ENCODE measurements at places on chromosomes 13 and 19.
A peak's percentile ranks its signal among the peaks of the same experiment; 100 is the strongest.

DNA sequence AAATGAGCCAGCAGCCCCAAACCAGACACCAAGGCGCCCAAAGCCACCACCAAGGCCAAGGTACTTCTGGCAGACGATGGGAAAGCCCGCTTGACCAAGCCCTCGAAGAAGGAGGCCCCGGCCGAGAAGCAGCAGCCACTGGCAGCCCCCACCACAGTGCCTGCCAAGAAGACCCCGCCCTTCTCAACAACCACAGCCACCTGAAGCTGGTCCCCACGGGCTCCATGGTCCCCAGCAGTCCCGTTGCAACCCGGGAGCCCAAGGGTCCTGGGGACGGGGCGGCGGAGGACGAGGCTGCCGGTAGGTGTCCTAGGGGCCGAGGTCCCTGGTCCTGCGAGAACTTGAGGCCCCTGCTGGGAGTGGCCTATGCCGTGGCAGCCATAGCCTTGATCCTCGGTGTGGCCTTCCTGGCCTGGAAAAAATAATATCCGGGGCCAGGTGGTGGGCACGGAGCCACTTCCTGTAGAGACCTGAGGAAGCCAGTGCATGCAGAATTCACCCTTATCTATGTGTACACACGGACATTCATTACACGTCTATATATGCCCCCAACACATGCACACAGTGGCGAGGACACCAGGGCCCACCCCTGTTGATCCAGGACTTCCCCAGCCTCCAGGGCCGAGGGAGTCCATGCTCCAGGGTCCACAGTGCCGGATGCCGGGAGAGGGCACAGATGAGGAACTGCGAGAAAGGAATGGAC, 13.8 kb downstream of the C1QTNF9 start:
- DNase-seq: no peak

- DNase-seq: no peak
These were observed 326.3 kb downstream of the KCNRG start for GRCh38 chr13:50341526-50341925.

DNA sequence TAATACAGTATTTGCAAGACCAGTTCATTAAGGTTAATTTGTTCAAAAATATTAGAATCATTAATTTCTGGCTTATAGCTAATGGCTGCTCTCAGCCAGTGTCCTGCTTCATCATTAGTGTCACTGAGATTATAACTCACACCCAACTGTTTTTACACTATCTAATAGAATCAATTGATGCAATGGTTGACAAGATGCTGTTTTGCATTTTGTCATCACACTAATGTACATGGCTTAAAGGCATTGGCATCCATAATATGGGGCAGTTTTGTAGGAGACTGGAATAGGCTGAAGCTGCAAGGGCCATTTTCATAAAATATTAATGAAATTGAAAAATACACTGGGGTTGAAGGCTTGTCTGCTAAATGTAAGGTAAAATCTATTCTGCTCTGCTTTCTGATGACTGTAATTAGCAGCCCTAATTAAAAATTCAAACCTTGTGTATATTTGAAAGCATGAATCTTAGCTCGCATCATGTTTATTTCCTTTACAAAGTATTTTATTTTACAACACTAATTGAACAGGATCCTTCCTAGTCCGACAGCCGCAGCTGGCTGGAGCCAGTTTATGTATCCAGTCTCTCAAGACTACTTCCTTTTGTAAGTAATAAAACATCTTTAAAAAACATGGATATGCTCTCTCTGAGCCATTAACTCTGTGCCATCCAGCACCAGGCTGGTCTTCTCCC, 296.7 kb downstream of the POU4F1 start:
- no peak for DNase-seq

- peak; percentile 100 for DNase-seq
These were observed at the start of gene UBXN6 for GRCh38 chr19:4457654-4458395. TSS of gene UBXN6 (minus strand) at chr19:4457794. CDS start at chr19:4457697, 97 bp downstream.

DNA sequence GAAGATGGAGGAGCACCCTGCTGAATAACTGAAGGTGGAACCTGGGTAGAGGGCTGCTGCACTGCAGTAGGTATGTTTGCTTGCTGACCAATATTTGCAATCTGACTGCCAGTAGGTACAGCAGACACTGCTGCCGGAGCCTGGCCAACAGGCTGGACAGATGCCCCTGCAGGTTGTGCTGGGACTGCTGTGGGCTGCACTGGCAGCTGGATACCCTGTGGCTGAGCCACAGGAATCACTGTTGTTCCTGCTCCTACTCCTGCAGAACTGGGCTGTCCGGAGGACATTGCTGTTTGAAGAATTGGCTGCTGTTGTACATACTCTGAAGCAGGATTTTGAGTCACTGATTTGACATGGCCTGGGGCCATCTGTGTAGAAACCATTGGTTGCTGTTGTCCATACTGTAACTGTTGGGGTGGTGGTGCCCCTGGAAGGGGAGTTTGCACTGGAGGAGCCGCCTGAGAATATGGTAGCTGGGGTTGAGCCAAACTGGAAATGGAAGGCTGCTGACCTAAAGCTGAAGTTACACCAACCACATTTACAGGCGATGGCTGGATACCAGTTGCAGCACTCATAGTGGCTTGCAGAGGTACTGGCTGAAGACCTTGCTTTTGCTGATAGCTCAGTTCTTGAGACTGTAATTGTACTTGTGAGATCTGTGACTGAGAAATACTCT, 2.2 kb downstream of the TSC22D1 start:
- peak; percentile 60 for DNase-seq

- no peak for DNase-seq
These were observed 38.2 kb downstream of the TMTC4 start for GRCh38 chr13:100636441-100636840.

DNA sequence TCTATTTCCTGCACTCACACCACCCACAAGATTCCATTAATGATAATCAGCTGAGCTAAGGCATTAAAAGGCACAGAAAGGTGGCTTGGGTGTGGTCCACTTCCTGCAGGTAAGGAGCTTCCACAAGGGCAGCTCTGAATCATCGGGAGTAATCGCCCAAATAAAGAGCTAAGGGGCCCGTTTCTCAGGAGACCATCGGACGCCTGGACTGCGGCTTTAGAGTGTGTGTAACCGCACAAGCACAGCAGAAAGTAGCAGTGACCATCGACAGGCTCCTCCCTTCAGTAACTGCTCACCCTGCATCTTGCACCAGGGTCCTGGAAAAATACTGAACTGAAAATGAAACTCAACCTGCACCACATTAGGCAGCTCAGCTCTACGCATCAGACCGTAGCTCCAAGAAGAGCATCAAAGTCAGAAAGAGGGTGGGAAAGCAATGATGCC, 6.0 kb downstream of the STK24 start:
- no peak for DNase-seq

DNA sequence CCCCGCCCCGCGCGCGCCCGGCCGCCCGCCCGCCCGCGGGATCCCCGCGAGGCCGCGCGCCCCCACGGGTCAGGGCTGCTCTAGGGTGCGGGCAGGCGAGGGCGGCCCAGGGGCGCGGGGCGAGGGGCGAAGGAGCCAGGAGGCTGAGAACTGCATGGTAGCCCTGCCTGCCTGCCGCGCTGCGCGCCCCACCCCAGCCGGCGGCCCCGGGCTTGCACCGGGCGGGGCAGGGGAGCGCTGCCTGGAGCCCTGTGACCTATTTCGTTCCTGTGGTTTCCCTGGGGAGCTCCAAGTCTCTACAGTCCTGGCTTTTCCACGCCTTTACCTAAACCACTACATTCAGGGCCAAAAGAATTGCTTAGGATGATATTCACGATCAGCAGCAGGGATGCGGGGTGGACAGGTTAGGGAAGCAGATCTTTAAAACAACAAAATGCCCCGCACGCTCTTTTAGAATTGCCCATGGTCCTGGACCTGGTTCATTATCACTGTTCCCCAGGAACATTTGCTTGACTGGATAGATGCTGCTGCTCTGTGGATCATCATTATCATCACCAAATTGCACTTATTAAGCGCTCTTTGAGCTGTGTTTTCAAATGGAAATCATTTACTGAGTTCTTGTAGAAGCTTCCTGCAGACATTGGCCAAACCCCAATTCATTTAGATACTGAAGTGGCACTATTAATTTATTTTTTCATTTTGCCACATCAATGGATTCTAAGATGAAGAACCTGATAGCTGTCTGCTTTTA, 421 bp upstream of the GPR12 start:
- peak; percentile 45 for DNase-seq

DNA sequence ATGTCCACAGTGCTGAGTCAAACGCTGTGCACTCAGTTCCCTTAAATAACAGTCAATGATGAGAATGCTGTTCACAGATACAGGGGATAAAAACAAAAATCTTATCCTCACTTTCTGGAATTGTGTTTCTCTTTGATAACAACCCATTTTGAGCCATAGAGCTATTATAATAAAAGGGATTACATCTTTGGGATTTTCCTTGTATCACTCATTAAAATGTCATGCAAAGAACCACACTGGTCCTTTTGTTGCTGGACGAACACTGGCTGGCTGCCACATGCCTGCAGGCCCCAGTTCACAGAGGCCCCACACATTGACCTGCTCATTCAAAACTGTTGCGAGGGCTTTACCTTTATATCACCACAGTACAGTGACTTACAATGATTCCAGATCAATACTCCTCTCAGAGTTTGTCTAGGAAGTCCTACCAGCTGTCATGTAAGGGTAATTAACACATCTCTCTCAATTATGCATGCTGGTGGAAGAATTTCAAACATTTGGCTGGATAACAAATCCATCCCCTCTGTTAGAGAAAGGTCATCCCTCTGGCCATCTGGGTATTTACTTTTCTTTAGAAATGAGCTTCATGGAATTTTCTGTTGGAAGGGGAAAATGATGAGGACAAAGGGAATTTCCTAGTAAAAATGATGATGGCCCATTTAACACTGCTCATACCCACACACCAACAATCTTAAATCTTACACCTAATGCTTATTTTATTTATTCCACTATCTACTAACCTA, 85.9 kb downstream of the MBNL2 start:
- DNase-seq: peak; percentile 50

DNA sequence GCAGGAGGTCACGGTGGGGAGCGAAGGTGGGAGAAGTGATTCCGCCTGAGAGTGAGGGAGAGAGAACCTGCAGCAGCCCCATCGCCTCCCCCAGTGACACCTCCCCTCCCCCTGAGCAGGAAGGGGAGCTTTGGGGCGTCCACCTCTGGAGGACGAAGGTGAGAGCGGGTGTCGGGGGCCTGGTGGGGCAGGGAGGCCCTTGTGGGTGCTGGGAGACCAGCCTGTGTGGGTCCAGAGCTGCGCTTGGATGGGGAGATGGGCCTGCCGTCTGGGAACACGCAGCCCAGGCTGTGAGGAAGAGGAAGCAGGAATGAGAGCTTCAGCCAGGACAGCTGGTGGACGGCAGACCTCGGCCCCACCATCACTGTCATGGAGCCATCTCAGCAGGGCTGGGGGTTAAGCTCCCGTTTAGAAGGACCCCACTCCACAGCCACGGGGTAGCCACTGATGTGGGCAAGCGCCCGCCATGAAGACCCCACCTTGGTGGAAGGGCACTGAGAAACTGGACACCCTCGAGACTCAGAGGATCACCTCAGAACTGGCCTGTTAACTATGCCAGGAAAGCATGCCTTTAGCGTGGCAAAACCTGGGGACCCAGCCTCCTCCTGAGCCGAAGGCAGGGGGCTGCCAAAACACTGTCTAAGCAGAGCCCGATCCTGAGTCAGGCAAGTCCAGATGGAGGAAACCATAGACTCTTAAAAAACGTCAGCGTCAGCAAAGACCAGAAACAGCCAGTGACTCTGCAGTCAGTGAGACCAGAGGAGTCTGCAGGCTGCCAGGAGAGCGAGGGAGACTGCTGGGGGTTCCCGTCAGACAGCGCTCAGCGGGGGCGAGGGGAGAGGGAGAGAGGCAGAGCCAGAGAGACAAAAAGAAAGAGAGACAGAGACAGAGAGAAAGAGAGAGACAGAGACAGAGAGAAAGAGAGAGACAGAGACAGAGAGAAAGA, 6.4 kb upstream of the PROZ start:
- DNase-seq: no peak

- no peak for DNase-seq
These were observed 150.2 kb downstream of the DCT start for GRCh38 chr13:94329277-94329676.

GRCh38 chr13:113454936-113455335, 1.6 kb upstream of the ADPRHL1 start:
- DNase-seq: no peak

DNA sequence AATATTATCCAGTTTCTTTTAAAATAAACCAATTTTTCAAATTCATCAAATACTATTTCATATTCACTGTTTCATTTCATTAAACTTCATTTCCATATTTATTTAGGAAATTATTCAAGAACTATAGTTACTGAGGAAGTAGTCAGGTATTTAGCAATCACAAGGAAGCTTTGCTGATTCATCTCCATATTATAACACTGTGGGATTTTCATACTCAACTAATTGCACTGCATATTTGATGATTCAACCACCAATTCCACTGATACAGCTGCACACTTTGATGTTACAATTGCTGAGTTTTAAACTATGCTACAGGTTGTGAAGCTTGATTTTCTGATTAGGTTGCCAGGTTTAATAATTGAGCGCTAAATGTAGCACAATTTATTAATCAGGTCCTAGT, 556.8 kb upstream of the SLITRK1 start:
- DNase-seq: no peak

DNA sequence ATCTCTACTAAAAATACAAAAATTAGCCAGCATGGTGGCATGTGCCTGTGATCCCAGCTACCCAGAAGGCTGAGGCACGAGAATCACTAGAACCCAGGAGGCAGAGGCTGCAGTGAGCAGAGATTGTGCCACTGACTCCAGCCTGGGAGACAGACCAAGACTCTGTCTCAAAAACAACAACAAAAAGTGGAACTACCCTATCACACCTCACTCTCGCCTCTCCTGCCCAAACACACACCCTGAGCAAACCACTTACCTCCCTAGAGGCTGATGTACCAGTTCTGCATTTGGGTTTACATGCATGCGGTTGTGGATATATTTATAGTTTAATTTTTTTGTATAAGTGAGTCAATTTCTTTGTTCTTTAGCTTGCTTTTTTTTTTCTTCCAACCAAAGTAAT, 7.7 kb upstream of the PTOV1 start:
- no peak for DNase-seq

- DNase-seq: no peak
These were observed 660.4 kb upstream of the KLF12 start for GRCh38 chr13:74794582-74794981.

GRCh38 chr19:20078581-20079031, 806 bp downstream of the ZNF90 start:
- peak; percentile 55 for DNase-seq

GRCh38 chr19:5466814-5467291, 11.6 kb downstream of the ZNRF4 start:
- DNase-seq: no peak

- peak; percentile 57 for DNase-seq
These were observed 33.9 kb upstream of the CEACAM21 start for GRCh38 chr19:41541990-41542584.

DNA sequence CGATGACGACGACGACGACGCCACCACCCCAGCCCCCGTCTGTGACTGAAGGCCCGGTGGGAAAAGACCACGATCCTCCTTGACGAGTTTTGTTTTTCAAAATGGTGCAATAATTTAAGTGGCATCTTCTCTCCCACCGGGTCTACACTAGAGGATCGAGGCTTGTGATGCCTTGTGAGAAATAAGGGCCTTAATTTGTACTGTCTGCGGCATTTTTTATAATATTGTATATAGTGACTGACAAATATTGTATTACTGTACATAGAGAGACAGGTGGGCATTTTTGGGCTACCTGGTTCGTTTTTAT, 2.5 kb downstream of the KLF2 start:
- no peak for DNase-seq
